ENCODE measurements at places on chromosomes 7 and 10.

- peak; percentile 27 for DNase-seq
These were observed 8.4 kb downstream of the MLXIPL start for GRCh38 chr7:73615886-73616285.

DNA sequence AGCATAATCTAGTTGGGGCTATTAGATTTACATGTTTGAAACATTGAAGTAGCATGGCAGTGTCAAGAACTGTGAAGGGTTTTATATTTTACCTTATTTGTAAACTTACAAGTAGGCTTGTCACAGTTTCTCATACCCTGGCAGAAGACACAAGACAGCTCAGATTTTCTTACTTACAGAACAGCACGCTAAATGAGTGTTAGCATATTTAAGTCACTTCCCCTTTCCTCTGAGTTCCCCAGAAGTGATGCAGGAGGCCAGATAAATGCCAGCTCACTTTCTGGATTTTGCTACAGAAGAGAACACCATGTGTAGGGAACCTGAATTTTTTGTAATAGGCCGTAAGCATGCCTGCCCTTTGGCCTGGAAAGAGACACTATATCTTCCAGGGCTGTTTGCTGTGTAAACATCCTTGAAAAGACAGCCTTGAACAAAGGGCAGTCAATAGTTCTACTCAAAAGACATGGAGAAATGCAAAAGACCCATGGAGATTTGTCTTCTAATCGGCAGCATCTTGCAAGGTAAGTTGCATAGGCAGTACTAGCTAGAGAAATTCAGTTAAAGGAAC, 279.1 kb downstream of the PHF14 start:
- DNase-seq = no peak

DNA sequence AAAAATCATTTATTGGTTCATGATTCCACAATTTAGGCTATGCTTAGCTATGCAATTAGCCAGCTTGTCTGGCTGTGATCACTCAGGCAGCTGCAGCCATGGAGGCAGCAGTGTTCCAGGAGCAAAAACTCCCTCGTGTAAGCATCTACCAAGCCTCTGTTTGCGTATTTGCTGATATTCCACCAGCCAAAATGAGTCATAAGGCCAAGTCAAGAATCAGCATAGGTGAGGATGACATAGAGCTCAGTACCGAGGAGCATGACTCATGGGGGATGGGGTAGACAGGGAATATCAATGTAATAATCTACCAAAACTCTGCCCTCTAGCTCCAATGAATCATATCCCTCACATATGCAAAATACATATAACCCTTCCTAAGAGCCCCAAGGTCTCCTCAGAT, 63.3 kb downstream of the IMMP2L start:
- peak; percentile 9 for DNase-seq

GRCh38 chr7:132782777-132783640, 206.7 kb upstream of the PLXNA4 start:
- DNase-seq = peak; percentile 82

DNA sequence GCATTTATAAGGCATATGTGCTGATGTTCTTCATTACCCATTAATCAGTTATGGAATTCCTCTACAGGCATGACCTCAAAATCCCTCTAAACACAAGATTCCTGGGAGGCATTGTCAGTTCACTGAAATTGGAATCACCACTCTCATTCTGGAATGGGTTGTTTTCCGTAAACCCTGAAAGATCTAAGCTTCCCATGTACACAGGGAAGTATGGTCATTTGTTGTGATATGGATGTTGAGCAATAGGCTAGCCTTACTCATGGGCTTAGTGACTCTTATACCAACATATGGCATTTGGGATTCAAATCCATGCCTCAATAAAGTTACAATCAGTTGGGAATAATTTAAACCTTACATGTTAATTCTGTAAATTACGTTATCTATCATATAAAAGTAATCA, 258.0 kb downstream of the XPNPEP1 start:
- no peak for DNase-seq

DNA sequence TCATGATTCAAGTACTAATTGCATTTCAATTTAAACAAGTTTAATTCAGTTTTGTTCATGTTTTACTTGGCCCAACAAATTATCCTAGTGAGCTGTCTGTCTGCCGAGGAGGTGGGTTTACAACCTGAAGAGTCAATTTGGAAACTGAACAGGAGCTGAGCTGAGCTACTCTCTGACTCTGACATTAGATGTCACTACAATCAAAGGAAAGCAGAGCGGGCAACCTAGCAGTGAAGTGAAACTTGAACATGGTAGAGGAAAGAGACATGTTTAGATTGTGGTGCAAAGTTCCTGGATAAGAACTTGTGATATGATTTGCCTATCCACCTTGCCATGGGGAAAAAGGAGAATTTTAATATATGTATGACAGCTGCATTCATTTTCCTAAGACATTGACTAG, 9.6 kb upstream of the AGR3 start:
- peak; percentile 46 for DNase-seq

- no peak for DNase-seq
These were observed 141.9 kb upstream of the KLF6 start for GRCh38 chr10:3926675-3927525.

DNA sequence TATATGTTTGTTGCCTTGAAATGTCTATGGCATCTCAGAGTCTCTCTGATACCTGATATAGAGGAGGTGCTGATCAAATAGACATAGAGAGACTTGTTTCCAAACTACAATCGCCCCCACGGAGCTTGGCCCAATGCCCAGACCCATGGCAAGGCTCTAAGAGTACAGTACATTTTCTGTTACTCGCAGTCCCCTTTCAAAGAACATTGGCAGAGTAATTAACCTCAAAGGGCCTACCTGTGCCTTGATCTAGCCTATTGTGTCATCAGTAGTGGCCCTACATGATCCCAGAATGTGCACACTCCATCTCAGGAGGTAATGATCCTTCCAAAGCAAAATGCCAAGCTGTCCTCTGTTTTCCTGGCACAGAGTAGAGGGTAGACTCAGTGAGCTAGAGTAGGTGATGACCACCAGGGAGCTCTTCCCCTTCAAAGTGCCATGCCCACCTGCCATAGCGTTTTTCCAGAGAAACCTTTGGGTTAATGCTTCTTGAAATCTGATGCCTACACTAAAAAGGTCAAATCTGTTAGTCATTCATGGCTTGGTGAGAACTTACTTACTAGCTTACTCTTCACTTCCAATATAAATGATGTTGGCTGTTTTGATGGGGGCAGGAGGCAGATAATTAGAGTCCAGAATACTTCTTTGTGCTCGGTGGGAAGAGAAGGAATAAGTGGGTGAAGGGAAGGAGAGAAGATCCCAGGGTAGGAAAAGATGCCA, 41.2 kb upstream of the ACSL5 start:
- no peak for DNase-seq

Data from GM03348 (cell line).